Activated CD4-positive, alpha-beta T cell treated with anti-CD3 and anti-CD28 coated beads, Interleukin-2, amount 50 U/mL, for 1 hour (primary cell): ENCODE measurements at places on chromosomes 5 and 9.

DNA sequence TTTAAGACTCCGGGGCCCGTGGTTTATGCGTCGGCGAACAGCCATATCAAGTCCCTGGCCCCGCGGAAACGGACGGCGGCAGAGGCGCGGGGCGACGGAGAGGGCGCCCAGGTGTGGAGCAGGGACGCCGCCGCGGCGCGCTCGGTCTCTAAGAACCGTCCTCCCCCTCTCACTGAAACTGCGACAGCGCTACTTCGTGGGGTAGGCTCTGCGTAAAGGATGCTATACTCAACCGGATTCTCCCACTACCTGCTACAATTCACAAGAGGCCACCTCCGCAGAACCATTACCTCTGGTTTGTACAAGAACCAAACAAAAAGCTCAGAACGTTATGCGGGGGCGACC lies 404 bp downstream of the MRNIP start:
- DNase-seq = peak; percentile 51

DNA sequence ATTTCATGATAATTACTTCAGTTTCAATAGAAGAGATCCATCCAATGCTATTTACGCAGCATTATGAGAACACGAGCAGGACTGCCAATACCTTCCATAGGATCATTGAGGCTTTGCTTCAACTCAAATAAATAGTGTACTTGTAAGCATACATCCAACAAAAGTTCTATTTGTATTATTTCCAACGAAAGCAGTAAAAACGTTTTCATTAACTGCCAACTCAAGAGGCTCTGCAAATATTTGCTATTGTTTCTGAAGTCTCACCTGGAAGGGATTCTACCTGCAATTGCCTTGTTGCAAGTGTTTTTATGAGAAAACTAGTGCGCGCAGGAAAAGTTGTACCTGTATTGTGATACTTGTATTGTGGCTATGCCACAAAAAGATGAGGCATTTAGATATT lies 11.0 kb upstream of the GNPDA1 start:
- no peak for DNase-seq

- no peak for DNase-seq
Measured at GRCh38 chr9:133772581-133772980, 34.4 kb upstream of the SARDH start.

GRCh38 chr9:114395768-114396167 lies 8.0 kb upstream of the AKNA start:
- no peak for DNase-seq

DNA sequence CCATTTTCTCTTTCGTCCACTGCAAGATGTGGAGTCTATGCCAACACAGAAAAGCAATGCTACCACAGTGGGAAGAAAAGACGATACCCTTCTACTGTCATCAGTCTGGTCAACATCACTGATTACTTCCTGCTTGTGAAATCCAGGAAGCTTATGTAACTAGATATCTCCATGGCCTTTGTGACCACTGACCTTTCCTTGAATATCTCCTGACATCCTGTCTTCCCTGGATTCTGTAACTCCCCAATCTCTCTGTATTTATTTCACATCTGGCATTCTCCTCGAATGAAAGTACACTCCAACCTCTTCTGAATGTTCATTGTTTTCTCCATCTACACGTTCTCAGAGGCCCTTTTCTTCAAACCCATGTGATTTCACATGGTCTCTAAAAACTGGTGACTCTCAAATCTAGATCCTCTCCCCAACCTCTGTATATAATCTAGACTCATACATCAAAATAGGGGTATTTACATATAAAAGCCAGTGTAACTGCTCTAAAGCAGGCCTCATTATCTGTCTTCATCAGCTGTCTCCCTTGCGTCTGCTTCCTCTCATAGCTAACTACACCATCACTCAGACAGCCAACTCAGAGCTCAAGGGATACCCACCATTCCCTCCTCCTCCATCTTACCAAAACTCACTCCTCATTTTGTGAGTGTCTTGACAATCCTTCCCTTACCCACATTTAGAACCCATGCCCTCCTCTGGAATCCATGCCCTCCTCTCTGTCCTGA lies 156.8 kb downstream of the SEMA5A start:
- DNase-seq = no peak

- peak; percentile 71 for DNase-seq
Measured at GRCh38 chr5:137660349-137660817, 75.5 kb downstream of the KLHL3 start.

DNA sequence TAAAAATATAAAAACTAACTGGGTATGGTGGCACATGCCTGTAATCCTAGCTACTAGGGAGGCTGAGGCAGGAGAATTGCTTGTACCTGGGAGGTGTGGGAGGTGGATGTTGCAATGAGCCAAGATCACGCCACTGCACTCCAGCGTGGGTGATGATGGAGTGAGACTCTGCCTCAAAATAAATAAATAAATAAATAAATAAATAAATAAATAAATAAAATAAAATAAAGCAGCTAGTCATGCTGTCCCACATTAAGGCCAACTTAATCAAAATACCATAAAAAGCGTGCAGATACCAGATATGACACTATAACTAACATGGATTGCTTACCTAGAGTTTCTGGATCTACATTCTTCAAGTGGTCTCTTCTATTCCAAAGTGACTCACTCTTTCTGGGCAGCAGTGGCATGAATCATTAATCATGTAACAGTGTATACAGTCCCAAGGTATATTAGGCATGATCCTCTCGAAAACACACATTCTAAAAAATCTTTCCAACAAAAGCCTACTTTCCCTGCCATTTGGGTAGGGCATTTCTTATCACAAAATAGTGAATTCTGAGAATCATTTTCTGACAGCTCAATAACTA lies 187.1 kb downstream of the ELAVL2 start:
- DNase-seq = no peak

- no peak for DNase-seq
Measured at GRCh38 chr5:127019928-127020327, 10.4 kb downstream of the MARCHF3 start.

- no peak for DNase-seq
Measured at GRCh38 chr5:178238313-178238635, 5.7 kb upstream of the PHYKPL start.

DNA sequence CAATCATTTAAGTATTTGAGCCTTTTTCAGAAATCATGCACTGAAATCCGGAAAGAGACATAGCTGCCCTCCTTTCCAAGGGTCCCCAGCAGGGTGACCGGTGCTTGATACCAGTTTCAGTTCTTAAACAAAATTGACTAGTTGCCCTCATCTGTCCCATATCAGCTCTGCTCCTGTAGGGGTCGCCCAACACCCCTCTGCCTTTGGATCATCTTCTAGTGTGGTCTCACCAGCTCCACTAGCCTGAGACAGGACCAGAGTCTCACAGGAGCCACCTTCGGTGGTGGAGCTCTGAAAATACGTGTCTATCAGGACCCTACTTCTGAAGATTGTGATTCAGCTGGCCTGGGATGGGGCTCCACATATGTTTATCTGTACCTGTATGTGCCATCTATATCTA lies 428.2 kb downstream of the ENC1 start:
- DNase-seq = no peak

- no peak for DNase-seq
Measured at GRCh38 chr9:95137587-95138145, 179.8 kb downstream of the FANCC start.

DNA sequence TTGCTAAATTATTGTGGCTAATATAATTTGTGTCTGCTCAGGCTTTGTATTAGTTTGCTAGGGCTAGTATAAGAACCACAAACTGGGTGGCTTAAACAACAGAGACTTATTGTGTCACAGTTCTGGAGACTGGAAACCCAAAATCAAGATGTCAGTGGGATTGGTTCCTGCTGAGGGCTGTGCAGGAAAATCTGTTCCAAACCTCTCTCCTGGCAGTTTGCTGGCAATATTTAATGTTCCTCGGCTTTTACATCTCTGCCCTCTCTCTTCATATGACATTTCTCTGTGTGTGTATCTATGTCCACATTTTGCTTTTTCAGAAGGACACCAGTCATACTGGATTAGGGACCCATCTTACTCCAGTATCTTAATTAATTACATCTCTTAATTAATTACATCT lies 498.8 kb upstream of the CD180 start:
- DNase-seq = no peak

GRCh38 chr5:80784451-80784850 lies 129.7 kb upstream of the DHFR start:
- no peak for DNase-seq

DNA sequence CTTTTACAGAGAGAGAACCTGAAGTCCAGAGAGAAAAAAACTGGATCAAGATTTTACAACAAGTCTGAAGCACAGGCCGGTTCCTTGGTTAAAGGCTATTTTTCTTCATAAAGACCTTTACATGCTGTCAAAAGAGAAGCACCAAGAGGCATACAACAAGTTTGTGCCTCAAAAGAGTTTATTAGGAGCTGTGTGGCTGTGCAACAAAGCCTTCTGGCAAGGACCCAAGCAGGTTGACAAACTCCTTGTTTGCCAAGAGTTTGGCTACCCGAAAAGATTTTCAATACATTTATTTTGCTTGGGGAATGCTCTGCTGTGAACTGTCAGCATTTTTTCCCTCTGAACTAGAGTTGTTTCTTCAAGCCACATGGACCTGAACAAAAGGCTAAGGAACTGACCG lies 202.9 kb upstream of the RAD23B start:
- DNase-seq = no peak

DNA sequence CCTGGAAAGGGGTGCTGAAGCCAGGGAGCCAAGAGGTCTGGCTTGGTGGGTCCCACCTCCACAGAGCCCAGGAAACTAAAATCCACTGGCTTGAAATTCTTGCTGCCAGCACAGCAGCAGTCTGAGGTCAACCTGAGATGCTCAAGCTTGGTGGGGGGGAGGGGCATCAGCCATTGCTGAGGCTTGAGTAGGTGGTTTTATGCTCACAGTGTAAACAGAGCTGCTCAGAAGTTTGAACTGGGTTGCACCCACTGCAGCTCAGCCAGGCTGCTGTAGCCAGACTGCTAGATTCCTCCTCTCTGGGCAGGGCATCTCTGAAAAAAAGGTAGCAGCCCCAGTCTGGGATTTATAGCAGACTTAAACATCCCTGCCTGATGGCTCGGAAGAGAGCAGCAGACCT lies 55.5 kb upstream of the FBXL17 start:
- DNase-seq = no peak

DNA sequence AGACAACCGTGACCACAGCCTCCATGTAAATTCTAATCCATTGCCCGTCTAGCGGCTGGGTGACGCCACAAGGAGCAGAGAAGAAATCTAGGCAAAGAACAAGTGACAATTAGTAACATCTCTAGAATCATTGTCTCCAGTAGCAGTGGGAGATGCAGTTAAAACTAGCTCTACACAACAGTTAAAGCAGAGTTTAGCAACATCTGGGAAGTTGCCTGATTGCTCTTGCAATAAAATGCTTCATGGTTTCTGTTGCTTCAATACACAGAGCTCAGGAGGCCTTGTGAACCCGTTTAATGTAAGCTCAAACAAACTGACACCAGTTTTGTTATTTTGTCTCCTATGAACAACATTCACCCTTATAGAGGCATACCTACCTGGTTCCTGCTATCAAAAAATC lies 369.8 kb upstream of the PDE4D start:
- DNase-seq = no peak

GRCh38 chr9:91416096-91416712 lies 7.4 kb downstream of the NFIL3 start:
- DNase-seq = no peak

DNA sequence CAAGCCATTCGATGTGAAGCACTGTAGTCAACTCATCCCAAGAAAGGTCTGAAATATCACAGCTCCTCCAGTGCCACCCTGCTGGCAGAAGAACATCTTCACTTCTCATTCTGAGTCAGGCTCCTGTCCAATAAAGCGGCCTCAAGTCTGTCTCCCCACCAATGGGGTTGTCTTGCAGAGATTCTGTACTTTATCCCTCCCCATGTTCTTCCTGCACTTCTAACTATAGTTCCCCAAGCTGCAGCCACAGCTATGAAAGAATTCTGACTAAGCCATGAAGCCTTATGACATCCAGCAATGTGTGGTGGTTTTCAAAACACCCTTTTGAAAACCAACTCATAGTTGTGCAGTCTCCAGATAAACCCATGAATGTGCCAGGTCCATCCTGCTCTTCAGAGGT lies 6.8 kb downstream of the MACROH2A1 start:
- DNase-seq = no peak

DNA sequence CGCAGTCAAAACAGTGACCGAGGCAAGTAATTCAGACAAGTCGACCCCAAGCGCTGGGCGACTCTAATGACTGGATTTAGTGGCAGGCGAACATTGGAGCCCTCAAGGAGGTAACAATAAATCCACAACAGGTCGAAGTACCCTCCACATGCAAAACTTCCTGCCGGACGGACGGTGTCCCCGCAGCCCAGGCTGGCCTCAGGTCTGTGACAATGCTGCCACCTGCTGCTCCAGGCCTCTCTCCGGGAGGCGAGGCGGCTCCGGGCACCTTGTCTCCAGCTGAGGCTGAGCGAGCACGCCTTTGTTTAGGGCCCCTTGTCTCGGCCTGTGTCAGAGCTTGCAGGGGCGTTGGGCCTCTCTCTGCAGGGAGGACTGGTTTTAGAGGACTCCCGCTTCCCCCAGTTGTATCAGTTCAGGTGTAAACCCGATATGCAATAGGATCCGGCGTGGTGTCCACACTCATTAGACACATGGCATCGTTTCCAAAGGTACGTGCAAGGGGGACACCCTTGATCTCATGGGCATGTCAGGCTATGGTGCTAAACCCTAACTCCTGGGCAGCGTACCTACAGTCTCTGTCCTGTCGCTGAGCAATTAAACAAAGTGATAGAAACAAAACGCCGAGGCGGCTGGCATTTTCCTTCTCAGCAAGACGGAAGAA lies 628.0 kb upstream of the ADAMTS16 start:
- DNase-seq = no peak

DNA sequence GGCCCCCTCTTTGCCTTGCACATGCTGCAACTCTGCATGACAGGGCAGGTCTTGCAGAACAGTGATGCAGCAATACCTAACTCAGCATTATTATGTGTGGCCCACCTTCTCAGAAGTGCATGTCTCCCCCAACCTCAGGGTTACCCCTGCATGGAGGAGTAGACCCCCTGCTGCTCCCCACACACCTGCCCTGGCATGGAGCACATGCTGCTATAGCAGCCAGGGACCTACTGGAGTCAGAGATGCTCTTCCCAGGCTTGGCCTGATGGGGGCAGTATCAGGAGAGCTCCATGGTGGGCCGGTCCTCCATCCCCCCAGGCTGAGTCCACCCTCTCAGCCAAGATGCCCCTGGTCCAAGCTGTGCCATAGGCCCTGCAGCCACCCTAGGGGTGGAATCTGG lies 13.2 kb upstream of the BOD1 start:
- DNase-seq = no peak

DNA sequence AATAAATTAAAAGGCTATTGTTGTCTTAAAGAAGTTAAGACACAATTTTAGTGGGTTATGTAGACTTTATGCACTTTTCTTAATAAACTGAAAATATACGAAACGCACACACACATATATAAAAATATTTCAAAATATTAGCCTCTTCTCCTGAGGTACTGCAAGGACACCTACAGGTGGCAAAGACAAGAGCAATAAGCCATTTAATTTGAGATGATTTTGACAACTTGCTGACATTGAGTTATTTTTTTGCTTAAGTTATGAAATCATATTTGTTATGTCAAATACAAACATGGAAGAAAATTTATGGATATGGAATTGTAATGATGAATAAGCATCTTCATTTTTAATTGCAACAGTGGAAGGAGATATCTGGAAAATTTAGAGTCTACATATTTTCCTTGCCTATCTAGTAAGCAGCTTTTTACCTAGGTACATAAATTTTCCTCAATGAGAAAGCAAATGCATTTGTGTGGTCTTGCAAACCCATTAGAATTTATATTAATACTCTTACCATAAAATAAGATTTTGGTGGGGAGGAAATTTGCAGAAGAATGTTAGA lies 301.6 kb downstream of the ISL1 start:
- no peak for DNase-seq

GRCh38 chr5:173498286-173498685 lies 118.2 kb downstream of the BOD1 start:
- DNase-seq = no peak

- no peak for DNase-seq
Measured at GRCh38 chr9:126096340-126096739, 230.3 kb upstream of the MVB12B start.
